Activated naive CD4-positive, alpha-beta T cell treated with anti-CD3 and anti-CD28 coated beads, Interleukin-2, amount 50 U/mL, for 16 hours (primary cell): ENCODE measurements at places on chromosomes 12 and 14.

GRCh38 chr14:23174296-23175184 lies 8.9 kb downstream of the SLC7A8 start:
- no peak for DNase-seq

DNA sequence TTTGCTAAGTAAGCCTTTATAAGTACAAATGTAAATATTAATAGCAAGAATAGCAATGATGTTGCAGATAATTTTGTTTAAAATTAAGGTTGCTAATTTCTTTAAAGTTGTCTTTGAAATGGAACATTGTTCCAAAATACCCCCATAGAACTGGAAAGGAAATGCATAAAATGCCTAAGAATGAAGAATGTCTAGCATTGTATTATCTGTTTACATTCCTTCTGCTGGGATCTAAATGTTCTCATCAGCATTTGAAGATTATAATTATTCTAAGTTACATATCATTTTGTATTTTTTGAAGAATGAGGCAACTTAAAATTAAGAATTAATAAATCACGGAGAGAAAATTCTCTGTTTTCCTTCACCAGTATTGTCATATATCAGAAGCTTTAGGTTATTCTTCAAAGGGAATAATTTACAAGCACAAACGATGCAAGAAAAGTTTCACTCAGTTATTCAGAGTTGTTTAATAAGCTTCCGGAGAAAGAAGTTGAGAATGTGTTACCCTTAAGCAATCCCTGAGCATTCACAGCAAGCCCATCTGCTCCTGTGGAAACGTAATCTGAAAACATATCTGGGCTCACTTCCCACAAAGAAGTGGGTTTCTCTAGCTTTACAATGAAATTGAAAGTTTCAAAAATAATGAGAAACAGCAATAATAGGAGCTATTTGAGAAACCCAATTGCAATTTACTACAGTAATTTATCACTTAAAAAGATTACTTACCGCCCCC lies 21.3 kb downstream of the SLC6A15 start:
- no peak for DNase-seq

GRCh38 chr14:61501714-61502458 lies 180.5 kb downstream of the PRKCH start:
- DNase-seq, result no peak

GRCh38 chr12:95942524-95943329 lies at the start of gene CCDC38:
TSS of gene CCDC38 (minus strand) at chr12:95942614. CDS start at chr12:95936509, 6,105 bp downstream.
- peak; percentile 86 for DNase-seq

DNA sequence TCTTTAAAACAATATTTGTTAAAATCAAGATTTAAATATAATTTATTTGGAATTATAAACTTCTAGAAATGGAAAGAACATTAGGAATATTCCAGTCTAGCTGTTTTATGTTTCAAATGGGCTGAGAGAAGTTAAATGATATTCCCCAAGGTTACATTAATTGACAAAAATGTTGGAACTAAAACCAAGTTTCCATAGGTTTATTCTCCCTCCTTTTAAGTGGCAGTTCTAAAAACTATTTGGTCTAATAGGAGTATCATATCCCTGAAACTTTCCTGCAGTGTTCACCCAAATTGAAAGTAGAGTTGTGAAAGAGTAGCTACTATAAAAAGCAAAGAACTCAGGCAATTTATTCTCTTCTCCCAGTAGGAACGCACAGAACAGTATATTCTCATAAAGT lies 1185.5 kb downstream of the LRFN5 start:
- no peak for DNase-seq

DNA sequence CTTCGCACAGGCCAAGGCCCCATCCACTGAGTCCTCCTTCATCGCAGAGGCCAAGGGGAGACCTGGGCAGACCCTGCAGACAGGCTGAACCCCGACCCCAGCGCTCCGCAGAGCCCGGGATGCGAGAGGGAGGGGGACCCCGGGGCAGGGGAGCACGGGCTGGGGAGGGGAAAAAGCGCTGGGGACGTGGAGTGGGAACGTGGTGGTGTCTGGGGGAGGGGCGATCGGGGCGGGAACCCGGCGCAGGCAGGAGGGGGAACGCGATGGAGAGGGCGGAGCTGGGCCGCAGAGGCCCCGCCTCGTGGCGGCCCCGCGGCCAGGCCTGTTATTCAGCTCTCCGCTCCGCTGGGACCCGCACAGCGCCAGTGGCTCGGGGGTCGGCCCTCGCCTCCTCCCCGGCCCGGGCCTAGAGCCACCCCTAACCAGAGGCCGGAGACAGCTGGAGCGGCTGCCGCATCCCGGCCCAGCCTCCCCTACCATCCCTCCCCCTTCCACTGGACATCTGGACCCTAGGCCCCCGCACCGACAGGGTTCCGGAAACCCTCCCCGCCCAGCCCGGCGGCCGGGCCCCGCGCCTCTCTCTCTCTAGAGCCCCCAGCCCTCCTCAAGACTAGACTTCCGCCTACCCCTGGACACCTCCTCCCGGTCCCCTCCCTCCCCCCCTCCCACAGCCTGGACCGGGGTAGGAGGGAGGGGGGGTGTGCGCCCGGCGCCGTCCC lies at the start of gene ARHGEF25:
Gene ARHGEF25, plus strand, starts transcription at position 328 of the 719 bp plus-strand sequence. CDS start 460 bp downstream, outside the sequence.
- DNase-seq, result peak; percentile 65

DNA sequence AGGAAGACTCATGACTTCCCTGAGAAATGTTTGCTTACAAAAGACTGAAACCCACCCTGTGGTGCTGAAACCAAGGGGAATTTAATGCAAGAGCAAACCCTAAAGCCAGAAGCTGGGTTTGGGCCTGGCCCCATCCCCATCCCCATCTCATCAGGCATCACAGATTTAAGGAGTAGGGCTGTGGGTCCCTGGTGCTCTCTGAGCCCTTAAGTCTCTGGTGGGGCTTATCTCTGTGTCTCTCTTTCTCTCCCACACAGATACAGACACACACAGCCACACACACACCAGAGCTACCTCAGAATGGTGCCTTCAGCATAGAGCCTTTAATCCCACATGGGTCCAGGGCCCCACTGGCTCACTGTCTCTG lies 237.1 kb downstream of the SLC41A2 start:
- DNase-seq, result no peak

DNA sequence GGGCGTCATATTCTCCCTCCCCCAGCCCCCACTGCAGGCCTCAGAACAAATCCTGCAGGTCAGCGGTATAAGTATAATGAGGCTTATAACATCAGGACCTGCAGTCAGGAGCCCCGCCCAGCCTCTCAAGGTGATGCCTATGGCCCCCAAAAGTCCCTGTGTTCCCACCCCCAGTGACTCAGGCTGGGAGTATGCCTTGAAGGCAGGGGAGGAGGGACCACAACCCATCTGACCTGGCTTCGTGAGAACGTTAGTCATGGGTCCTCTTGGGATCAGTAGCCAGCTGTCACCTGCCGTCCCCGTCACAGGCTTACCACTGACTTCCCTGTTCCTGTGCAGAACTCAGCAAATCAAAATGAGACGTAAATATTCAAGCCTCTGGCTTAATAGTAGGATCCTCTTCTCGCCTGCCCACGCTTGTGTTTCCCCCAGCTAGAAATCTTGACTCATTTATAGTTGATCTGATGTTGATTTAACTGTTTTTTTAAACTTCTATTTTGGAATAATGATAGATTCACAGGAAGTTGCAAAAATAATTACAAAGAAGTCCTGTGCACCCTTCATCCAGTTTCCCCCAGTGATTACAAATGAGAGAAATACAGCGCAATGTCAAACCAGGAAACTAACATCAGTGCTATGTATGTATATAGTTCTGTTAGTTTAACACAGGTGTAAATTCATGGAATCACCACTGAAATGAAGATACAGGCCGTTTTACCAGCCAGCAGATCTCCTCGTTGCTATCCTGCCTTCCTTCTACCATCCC lies 107.5 kb downstream of the ADGRD1 start:
- no peak for DNase-seq

DNA sequence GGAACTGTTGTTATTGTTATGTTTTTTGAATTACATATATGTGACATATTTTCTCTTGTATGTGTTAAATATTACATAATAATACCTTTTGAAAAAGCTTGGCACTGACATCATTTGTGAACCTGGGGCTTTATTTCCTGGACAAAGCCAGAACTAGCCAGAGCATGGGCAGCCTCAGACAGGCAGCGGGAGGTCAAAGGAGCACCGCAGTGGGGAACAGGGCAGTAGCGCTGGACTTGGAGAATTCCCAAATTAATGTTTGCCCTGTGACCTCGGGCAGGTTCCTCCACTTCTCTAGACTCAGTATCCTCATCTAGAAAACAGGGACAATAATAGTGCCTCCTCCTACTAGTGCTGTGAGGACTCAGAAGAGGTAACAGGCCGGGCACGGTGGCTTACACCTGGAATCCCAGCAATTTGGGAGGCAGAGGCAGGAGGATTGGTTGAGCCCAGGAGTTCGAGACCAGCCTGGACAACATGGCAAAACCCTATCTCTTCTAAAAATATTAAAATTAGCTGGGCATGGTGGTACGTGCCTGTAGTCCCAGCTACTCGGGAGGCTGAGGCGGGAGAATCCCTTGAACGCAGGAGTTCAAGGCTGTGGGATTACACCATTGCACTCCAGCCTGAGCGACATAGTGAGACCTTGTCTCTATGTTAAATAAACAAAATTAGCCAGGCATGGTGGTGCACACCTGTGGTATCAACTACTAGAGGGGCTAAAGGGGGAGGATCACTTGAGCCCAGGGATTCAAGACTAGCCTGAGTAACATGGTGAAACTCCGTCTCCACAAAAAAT lies 27.3 kb upstream of the ITPK1 start:
- DNase-seq, result no peak

- DNase-seq, result no peak
Measured at GRCh38 chr14:53350429-53350828, 197.3 kb upstream of the DDHD1 start.

- DNase-seq, result no peak
Measured at GRCh38 chr12:53333845-53334244, 2.3 kb downstream of the SP7 start.

- no peak for DNase-seq
Measured at GRCh38 chr12:121004253-121004815, 12.0 kb downstream of the C12orf43 start.

DNA sequence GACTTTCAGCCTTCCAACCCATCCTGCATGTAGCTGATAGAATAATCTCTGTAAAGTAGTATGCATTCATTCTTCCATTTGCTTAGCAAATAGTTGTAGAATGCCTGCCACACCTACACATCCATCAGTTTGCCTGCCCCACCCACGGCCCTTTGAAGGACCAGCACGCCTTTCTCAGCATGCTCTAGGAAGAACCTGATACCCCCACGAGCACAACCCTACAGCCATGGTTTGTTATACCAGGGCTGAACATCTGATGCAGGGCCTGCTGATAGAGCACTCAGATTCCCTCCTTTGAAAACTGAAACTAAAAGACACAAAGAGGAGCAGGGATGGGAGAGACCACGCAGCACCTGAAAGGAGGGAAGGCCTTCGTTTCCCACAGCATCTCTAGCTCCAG lies 205.1 kb downstream of the ANO2 start:
- no peak for DNase-seq

- no peak for DNase-seq
Measured at GRCh38 chr12:48003226-48004052, 837 bp downstream of the COL2A1 start.

DNA sequence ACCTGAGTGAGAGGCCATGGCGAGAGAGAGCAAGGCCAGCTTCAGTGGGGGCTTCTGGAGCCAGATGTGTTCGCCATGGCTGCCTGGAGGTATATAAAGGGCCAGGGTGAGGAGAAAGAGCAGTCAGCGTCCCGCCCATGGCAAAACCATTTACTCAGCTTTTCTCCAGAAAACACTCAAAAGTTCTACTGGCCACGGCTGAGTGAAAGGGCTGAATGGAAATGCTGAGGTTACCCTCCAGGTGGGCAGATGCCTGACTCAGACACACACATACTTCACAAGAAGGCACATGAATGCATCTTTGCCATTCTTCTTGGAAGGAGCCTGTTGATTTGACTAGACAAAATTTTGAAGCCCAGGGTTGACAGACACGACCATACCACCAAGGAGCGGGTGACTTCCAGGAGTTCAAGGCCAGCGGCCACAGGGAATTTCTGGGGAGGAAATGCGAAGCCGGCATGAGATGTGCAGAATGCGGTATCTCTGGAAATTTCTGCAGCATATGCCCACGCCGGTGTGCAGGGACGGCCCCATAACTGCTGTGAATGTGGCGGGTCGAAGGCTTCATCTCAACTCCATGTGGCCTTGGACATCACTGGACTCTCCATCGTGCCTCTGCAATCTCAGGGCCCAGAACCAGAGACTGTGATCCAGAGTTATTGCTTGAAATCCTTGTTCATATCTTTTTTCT lies at the start of gene IL31:
Gene IL31, minus strand, starts transcription at position 67 of the 691 bp plus-strand sequence. Its CDS starts 49 bp downstream, at position 18.
- no peak for DNase-seq

GRCh38 chr12:4987076-4988046 lies 56.3 kb upstream of the KCNA5 start:
- no peak for DNase-seq

GRCh38 chr14:101120641-101121507 lies 217.4 kb upstream of the RTL1 start:
- DNase-seq, result peak; percentile 13

DNA sequence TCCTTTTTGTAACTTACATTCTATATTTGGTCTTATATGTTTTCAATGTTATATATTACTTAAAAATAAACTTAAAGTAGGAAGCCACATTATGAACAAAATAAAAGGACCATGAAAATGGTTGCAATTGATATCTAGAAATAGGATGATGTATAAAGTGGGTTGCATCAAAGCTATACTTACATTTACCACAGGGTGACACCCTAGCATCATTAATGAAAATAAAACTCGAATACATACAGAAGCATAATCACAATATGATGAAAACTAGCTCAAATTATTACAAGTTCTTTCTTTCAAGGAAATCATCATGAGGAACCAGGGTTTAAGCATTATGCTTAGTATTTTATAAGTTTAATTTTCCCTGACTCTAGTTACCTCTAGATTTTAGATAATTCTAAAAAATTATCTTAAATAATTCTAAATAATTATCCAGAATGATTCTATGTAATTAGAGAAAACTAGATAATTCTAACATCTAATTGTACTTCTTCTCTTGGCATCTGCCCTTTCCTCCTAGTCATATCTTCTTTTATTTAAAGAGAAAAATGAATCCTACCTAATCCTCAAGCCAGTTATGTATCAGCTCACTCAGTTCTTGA lies 31.2 kb downstream of the TAS2R7 start:
- DNase-seq, result no peak

GRCh38 chr12:26884765-26885576 lies 52.0 kb upstream of the ITPR2 start:
- DNase-seq, result peak; percentile 77

- DNase-seq, result no peak
Measured at GRCh38 chr12:54749191-54749818, 101.1 kb upstream of the DCD start.

DNA sequence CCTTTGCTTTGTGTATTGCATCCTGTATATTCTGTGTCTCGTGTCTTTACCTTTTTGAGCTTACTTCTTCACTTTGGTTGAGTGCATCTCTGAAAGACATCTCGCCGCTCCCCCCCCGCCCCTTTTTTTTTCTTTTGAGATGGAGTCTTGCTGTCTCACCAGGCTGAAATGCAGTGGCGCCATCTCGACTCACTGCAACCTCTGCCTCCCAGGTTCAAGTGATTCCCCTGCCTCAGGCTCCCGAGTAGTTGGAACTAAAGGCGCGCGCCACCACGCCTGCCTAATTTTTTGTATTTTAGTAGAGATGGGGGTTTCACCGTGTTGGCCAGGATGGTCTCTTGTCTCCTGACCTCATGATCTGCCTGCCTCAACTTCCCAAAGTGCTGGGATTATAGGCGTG lies 49.9 kb downstream of the DIP2B start:
- DNase-seq, result no peak
